ENCODE measurements at places on chromosomes 13 and 19.

DNA sequence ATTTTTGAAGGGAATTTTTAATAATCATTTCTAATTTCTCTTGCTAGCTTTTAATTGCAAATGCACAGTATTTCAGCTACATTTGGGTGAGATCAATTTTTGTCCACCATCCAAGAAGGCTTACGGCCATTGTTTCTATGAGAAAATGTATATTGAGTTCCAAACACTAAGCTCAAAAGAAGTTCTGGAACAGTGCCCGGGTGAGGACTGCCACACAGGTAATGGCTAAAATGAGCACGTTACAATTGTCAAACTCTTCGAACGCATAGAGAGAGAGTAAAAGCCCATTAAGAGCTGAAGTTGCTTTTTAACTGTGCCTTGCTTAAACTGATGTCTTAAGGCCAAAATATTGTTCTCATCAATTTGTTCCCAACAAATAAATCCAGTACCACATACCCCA, 755.0 kb downstream of the DIAPH3 start:
- no peaks in the 10 kb centered on the region for H3K36me3 ChIP-seq
- H3K27me3 ChIP-seq, result peaks cover 2% of the 10 kb centered on the region
- no peak overlapping the region for H3K27ac ChIP-seq
- no peak for DNase-seq
- no peak overlapping the region for H3K4me3 ChIP-seq

DNA sequence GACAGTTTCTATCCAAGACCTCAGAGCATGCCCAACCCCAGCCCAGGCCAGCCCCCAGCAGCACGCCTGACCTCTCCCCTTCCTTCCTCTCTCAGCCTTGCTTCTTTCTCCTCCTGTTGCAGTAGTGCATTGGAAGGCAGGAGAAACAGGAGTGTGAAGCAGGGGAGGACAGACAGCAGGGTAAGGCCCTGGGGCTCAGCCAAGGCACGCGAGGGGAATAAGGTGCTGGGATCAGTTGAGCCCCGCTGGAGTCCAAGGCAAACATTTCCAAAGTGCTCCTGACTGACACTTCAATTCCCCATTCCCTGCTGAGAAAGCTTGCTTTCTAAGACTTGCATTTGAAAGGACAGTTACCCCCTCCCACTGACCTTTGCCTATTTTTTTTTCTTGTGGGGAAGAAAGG, 73.1 kb upstream of the OLFM4 start:
- no peak overlapping the region for H3K4me3 ChIP-seq
- peaks cover 4% of the 10 kb centered on the region for H3K27me3 ChIP-seq
- no peak for DNase-seq
- H3K4me1 ChIP-seq, result no peaks in the 10 kb centered on the region
- no peaks in the 10 kb centered on the region for H3K36me3 ChIP-seq
- H3K27ac ChIP-seq, result no peak overlapping the region

- peak overlapping the region; percentile 87 for H3K27ac ChIP-seq
- H3K4me1 ChIP-seq, result peaks cover 82% of the 10 kb centered on the region
- H3K27me3 ChIP-seq, result no peaks in the 10 kb centered on the region
- peak; percentile 77 for DNase-seq
Observed at GRCh38 chr13:46165485-46166223, 16.3 kb downstream of the LCP1 start.

GRCh38 chr19:42272535-42272897, 3.5 kb downstream of the CIC start:
- peaks cover 49% of the 10 kb centered on the region for H3K4me1 ChIP-seq
- peaks cover 13% of the 10 kb centered on the region for H3K36me3 ChIP-seq
- no peaks in the 10 kb centered on the region for H3K27me3 ChIP-seq
- H3K27ac ChIP-seq, result no peak overlapping the region

DNA sequence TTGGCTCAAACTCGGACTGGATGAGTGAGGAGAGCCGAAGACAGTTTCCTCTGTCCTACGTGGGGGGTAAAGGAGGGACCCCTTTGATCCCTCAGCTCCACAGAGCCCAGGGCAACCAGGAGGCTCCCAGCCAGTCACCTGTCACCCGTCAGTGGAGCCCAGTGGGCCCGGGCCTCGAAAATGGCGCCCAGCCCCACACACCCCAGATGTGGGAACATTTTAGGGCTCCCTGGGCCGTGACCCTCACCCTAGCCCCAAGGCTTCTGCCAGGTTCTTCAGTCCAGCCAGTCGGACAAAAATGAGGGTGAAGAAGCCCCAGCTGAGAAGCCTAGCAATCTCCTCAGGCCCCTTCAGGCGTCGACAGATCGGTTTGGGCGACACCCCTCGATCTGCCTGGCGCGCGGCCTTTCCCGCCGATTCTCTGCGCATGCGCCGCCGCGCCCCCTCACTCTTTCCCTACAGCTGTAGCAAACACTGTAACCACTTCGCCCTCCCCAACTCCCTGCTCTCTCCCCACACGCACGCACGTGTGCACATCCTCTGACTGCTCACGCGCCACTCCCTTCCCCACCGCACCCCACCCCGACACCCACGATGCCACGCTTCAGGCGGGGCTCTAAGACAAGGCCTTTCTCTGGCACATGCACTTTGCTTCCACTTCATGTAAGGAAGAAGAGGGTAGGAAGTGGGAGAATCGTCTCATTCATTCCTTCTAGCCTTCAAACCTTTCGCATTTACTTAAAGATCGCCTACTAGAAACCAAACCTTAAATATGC, at the start of gene SLC6A16:
SLC6A16 (minus strand) TSS at position 391 of the 776 bp plus-strand sequence. CDS start 13,844 bp downstream, outside the sequence.
- H3K4me1 ChIP-seq, result peaks cover 21% of the 10 kb centered on the region
- no peak within 1 kb of the TSS for H3K4me3 ChIP-seq
- H3K36me3 ChIP-seq, result peaks cover 10% of the 10 kb centered on the region
- DNase-seq, result no peak
- no peak within 1 kb of the TSS for H3K27ac ChIP-seq

- H3K4me3 ChIP-seq, result no peak overlapping the region
- DNase-seq, result no peak
- no peak overlapping the region for H3K27ac ChIP-seq
- no peaks in the 10 kb centered on the region for H3K36me3 ChIP-seq
- no peaks in the 10 kb centered on the region for H3K27me3 ChIP-seq
Observed at GRCh38 chr13:69458013-69458412, 649.6 kb upstream of the ATXN8OS start.
